Nephron progenitor cell (in vitro differentiated cells): ENCODE measurements at places on chromosomes 2 and 18.

DNA sequence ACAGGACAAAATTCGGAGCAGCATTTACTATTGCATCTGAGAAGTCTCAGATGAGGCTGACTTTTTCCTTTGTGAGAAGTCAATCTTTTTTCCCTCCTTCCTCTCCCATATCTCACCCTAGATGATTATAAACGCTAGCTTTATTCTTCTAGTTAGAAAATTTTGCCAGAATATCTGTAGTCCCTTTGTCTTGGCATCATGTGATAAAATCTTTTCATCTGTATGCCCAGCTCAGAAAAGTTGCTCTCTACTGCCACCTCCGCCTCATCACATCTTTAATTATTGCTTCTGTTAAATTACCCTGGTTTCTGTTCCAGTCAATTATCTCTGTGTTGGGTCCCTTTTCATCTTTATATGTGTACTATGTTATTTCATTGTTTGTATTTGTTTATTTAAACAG lies 210.8 kb upstream of the SLC35G4 start:
- no peak for DNase-seq

DNA sequence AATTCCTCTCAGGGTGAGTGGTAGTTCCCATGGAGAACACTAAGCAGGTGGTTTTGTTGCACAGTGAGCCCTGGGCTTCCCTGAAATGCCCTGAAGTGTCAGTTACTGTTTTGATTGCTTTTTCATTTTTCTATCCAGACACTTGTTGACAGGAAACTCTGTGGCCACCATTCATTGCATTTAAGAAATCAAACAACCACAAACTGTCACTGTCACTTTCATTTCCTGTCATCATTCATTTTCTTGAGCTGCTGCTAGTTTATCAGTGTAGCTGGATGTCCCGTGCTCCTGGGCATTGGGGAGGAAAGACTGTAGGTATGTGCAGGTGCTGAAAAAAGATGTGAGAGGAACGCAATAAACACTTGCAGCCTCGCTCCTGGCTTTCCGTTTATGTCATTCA lies 891.6 kb upstream of the ZEB2 start:
- no peak for DNase-seq

GRCh38 chr2:170887496-170887895 lies 41.6 kb upstream of the GORASP2 start:
- DNase-seq, result no peak

DNA sequence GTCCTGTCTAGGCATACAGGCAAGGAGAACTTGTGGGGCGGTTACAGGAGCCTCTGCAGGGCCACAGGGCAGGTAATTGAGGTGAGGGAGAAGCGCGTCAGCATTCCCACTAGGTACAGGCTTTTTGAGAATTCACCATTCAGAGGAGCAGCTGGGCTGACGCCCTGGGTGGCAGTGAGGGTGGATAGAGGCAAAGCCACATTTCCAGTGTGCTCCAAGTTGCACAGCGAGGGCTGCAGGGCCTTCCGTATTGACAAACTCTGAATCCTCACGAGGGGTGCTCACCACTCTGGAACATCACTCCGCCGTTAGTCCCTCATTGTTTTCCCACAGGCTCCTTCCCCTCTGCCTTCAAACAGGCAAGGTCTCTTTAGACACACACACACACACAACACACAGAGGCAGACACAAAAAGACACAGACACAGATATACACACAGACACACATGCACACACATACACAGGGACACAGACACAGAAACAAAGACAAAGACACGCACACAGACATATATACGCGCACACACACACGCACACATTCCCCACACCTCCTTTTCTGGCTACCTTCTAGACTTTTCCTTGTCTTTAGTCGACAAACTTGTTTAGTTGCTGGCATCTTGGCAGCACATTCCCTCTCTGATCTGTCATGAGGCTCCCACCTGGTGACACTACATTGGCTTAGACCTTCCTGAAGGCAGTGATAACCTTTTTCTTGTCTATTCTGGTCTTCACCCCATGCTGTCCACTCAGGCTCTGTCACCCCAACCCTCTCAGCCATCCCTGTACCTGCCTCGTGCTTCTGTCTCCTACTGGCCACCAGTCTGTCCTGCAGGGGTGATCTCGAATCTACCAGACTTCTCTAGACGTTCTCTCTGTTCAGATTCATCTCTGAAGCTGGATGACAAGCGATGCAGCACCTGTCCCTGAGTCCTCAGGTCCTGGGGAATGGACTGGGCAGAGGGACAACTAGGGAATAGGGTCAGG lies 136.8 kb downstream of the ALPK2 start:
- DNase-seq, result no peak

DNA sequence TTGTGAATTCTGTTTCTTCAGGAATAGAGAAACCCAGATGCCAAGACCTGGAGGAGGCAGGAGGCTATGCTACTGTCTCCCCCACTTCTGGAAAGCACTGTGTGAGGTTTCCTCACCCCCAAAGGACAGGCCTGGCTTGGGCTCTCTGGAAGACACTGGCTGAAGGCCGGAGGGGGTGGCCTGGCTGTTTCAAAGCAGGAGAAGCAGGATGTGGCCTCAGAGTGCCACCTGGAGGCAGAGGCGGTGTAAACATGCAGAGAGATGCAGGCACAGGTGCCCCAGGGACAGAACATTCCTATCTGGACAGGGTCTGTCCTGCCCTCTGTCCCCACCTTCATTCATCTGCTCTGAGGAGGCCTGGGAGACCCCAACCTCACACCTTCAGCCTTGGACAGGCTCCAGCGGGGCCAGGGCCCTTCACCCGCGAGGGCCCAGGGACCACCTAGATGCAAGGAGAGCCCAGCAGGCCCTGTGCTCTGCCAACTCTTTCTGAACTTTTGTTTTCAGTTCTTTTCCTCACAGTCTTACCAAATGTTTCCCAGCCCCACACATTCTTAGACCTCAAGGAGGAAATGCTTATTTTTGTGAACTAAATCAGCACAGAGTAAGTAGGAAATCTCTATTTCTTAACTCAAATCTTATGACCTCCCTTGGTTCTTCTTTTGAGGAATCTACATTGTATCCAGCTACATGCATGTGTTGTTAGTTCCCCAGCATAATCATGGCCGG lies 79.2 kb downstream of the LONRF2 start:
- peak; percentile 82 for DNase-seq

- no peak for DNase-seq
Measured at GRCh38 chr2:34652636-34653035, 1053.5 kb upstream of the FAM98A start.

DNA sequence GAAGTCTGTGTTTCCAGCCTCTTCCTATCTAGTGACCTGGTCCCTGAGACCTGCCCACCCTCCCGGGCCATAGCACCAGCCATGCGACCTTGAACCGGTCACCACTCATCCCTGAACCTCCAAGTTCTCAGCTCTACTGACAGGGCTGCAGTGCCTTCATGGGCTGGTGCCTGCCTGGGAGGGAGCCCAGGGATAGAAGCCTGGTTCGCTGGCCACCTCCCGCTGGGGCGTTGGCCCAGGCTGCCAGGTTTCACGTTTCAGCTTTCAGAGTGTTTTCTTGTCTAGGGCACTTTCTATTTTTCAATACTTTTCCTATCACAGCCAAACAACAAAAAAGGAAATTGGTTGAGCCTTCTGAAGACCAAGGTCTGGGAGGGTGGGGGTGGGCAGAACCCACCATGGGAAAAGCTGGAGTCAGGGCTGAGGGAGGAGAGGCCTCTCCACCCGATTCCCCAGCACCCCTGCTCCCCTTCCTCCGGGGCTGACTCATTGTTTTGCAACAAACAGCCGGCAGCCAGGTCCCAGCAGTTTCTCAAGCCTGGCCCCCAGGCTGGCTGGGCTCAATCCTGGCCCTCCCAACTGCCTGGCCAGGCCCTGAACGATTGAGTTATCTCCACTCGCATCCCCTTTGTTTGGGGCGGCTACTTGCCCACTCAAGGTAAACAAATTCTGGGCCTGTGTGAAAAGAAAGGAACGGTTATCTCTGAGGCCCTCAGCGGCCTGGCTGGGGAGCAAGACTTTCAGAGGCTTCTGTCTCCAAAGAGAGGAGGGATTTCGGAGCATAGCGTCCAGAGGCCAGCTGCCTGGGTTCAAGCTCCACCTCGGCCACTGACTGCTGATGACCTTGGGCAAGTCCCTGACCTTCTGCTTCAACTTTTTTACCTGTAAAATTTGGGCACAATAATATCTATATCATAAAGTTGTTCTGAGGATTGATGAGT lies 47.5 kb downstream of the ZFP36L2 start:
- peak; percentile 64 for DNase-seq

GRCh38 chr2:84676295-84676694 lies 160.0 kb downstream of the DNAH6 start:
- DNase-seq, result no peak

GRCh38 chr2:230847883-230848388 lies 16.8 kb upstream of the ITM2C start:
- peak; percentile 95 for DNase-seq

DNA sequence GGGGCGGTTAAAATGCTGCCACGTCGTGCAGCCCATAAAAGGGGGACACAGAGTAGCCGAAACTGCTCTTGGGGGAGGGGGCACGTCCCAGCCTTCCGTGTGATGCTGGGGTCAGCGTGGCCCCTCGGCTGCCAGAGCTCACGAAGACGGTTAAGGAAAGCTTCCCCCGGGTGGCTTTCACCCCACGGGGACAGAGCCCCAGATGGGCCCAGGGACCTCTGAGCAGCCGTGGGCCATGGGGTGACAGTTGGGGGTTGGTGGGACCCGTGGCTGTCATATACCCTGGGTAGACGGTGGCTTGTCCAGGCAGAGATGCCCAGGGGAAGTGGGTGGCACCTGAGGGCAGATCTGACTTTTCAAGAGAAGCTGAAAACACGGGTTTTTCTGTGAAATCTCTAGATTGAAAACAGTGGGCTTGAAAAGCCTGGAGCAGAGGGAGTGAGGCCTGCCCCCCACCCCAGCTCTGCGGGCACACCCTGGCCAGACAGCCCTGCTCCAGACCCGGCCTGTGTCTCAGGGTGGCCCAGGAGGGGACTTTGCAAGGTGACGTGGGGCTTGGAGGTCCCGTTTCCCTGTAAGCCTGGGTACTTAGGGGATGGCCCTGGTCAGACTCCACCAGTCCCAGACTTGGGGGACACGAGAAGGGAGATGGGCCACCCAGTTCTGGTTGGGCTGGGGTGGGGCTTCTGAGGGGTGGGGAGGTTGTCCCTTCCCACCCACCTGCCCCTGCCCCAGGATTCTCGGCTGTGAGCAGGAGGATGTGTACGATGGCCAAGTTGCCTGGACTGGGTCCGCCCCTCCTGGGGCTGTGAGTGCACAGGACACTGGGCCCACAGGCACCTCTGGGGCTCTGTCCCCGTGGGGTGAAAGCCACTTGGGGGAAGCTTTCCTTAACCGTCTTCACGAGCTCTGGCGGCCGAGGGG lies 652 bp downstream of the NEU4 start:
- no peak for DNase-seq

DNA sequence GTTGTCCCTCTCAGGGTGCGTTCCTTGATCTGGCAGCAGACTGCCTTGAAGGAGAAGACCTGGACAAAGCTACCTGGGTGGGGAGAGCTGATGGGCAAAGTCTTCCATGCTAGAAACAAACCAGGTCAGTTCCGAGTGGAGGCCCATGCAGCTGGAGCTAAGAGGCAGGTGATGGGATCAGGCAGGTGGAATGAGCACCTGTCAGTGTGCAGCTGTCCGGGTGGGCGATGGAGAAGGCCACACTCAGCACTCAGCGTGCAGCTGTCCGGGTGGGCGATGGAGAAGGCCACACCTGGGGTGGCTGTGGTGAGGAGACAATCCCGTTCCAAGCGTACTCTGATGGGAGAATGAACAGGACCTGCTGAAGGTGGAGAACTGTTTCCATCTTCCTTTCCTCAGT lies 237.3 kb upstream of the MYT1L start:
- no peak for DNase-seq

DNA sequence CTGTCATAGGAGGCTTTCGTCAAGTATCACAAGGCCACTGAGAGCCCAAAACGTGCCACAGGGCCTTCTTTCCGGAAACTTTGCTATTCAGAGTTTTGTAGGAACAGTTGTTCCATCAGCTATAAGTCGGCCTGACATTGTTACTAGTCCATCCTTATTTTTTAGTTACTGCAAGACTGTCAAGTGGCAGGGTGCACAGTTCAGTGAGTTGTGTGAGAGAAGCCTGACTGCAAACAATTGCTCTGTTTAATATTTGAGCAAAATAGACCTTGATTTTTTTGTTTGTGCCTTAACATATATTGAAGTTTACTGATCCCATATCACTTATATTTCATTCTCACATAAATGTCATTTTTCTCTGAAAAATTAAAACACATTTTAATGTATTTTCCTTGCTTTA lies 110.1 kb downstream of the GALNT1 start:
- no peak for DNase-seq

DNA sequence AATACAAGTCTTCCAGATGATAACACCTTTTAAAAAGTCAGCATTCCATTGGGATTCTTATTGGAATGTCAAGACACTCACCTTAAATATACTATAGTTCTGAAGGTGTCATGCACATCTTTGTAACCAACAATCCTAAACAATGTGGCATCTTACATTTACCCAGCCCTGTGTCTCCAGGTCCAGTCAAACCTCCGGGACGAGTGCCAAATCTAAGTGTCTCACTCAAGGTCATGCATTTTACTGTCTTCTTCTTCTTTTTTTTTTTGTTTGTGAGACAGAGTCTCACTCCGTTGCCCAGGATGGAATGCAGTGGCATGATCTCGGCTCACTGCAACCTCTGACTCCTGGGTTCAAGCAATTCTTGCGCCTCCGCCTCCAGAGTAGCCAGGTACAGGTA lies 206.9 kb upstream of the FAM98A start:
- DNase-seq, result no peak

- no peak for DNase-seq
Measured at GRCh38 chr2:208049441-208049840, 24.1 kb upstream of the PLEKHM3 start.

- DNase-seq, result no peak
Measured at GRCh38 chr2:148968776-148969319, 69.7 kb upstream of the LYPD6B start.

DNA sequence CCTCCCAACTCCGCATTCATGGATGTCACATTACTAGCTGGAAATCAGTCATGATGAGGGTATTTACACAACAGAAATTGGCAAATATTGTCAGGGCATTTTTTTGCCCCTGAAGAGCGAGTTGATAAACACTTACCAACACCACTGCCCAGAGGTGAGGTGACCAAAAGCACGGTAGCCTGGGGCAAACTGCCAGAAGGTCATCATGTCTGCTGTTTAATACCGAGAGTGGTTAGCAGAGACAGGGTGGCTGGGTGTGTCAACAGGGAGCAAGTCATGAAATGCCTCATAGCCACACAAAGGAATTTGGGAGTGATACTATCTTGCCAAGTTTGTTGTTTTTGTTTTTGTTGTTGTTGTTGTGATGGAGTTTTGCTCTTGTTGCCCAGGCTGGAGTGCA lies 37.0 kb upstream of the EPC2 start:
- DNase-seq, result no peak

- no peak for DNase-seq
Measured at GRCh38 chr2:2842466-2842865, 511.4 kb upstream of the MYT1L start.
